ENCODE measurements at places on chromosomes 2 and 18.

DNA sequence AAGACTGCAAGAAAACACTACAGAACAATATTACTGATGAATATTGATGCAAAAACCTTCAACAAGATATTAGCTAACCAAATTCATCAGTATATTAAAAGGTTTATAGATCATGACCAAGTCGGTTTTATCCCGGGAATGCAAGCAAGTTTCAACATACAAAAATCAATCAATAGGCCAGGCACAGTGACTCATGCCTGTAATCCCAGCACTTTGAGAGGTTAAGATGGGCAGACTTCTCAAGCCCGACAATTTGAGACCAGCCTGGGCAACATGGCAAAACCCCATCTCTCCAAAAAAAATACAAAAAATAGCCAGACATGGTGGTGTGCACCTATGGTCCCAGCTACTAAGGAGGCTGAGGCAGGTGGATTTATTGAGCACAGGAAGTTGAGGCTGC lies 82.9 kb downstream of the FSIP2 start:
- DNase-seq, result no peak

GRCh38 chr2:211477537-211478275 lies 921.3 kb downstream of the CPS1 start:
- no peak for DNase-seq

- DNase-seq, result no peak
These were observed 159.2 kb downstream of the DTNB start for GRCh38 chr2:25514043-25514637.

GRCh38 chr18:59813942-59814341 lies 85.9 kb upstream of the PMAIP1 start:
- no peak for DNase-seq

- DNase-seq, result no peak
These were observed 173.0 kb upstream of the GATA6 start for GRCh38 chr18:21996351-21996826.

DNA sequence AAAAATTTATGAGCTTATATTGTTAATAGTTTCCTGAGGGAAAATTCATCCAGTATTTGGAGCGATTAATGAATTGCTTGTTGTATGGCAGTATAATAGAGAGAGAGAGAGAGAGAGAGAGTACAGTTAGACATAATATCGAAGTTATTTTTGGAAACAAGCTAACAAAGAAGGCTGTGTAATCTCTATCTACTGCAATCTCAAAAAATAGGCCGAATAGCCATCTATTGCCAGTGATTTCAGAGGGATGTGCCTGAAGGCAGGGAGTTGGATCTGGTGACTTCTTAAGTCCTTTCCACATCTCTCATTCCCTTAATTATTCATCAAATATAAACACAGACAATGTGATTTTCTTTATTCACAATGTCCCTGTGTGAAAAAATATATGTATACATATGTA lies 433.1 kb upstream of the RAB12 start:
- DNase-seq, result no peak
